Left renal pelvis (tissue), 4 donors: ENCODE measurements at places on chromosomes 5 and 9. TPM values are rescaled to one million over a fixed set of nuclear protein-coding genes. Genes with fewer than 3 reads are reported as not detected.

The CXCL14 gene
- 29.0 TPM for polyA plus RNA-seq

The SLC34A1 gene
- polyA plus RNA-seq, result 83.6 TPM

DNA sequence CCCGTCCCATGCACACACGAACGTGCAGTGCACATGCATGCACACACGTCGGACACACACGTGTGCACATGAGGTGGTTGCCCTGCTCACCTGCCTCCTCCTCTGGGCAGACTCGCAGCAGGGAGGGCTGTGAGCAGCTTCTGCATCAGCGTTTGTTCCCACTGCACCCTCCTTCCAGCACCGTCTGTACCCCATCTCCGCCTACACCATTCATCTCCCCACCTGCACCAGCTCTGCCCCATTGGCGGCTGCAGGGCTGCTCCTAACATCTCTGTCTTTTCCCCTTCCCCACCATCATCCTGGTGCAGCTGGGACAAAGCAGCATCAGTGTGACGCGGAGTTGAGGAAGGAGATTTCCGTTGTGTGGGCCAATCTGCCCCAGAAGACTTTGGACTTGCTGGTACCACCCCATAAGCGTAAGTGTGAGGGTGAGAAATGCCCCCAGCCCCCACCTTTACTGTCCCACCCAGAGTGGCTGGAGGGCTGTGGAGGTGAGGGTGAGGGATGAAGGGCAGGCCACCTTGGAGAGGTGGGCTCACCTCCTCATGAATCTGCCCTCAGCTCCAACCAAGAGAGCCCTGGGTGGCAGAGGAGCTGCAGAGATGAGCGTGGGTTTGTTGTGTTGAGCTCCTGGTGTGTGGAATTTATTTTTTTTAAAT lies 234.6 kb downstream of the CACNA1B start:
- no peak for DNase-seq

DNA sequence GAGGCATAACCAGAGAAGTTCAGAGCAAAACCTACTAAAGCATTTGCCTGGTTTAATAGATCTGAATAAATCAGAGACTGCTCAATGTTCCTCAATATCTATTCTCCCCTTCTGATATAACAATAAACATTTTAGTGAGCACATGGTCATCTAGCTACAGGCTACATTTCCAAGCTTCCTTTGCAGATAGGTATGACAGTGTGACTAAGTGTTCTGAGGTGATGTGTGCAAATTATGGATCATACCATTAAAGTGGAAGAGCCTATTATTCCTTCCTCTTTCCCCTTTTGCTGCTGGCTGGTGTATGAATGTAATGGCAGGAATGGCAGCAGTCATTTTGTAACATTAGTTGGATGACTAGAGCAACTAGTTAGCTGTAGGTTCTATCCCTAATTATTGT lies 285.8 kb upstream of the RASA1 start:
- DNase-seq, result no peak

DNA sequence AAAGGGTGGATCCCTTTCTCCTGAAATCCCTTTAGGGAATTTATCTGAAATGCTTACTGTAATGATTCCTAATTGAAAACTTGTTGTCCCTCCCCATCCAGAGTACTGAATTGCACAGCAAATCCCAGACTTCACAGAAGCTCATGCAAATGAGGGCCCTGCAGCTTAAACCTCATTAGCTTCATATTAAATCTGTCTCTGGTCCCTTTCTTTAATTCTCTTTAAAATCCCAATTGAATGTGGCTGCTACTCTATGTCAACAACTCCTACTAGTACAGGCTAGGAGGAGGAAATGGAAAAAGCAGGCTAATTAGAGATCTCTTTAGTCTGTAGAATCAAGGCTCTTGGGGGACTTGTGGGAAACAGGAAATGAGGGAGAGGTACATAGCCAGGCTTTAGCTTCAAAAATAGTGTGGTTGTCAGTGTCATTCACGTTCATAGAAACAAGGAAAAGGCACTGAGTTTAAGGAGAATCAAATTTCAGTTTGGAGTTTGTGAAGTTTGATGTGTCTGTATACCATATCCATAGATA lies 191.3 kb upstream of the PRDM9 start:
- no peak for DNase-seq

DNA sequence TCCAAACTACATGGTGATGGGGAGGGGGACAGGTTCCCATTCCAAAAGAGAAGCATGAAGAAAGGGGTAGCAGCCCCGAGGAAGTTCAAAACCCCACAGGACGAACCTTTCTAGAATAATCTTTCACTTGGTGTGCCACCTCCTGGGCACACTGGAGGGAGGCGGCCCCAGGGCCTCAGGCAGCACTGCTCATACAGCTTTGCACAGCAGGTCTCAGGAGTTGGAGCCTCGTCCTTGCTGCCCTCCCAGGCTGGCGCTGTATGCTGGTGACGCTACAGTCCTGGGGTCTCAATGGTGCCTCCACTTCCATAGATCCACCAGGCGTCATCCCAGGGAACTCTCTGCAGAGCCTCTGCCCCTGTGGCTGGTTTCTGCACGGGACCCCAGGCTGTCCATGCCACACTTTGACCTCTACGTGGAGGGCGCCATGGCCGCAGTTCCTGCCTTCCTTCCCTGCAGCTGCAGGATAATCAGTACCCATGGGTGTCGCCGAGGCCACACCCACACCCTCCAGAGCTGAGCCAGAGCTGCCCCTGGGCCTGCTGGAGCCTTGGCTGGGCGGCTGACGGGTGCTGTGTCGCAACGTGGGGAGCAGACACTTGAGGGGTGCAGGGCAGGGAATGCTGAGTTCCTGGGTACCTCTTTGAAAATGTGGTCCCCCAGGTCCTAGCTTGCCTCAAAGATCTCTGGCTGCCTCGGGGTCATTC lies 95.3 kb downstream of the COL5A1 start:
- no peak for DNase-seq

DNA sequence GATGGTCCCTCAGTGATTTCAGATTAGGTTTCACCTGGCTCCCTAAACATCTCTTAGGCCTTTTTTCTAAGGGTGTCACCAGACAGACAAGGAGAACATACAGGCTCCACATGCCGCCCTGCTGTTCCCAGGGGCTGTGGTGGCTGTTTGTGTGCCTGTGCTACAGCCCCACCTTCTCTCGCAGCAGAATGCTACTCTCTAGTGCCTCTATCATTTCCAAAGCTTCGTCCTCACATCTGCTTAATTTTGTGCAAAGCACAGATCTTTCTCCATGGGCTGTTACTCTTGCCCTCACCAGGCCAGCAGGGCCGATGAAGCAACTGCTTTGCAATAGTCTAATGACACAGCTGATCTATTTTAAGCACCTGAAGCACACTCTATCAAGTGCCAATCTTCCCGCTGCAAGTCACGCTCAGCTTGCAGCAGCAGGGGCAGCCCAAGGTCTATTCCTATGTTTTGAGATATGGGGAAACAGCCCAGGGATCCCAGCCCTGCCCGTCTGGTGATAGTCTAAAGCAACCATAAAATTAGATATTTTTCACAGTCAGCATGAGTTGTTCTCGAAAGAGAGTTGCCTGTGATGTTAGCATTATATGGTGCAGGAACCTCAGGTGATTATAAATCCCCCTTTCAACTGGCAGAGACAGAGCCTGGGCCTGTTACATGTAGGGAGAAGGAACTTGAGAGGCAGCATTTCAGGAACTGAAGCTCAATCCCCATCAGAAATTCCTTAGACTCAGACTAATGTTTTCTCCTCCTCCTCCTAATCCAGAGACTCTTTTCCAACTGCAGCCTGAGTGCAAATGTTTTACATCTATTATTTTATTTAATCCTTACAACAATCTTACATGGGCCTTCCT lies 12.7 kb downstream of the ABLIM3 start:
- no peak for DNase-seq

- DNase-seq, result no peak
These were observed 353.4 kb downstream of the TLE1 start for GRCh38 chr9:81335879-81336421.

GRCh38 chr9:118364266-118365106 lies 660.3 kb downstream of the TLR4 start:
- no peak for DNase-seq

DNA sequence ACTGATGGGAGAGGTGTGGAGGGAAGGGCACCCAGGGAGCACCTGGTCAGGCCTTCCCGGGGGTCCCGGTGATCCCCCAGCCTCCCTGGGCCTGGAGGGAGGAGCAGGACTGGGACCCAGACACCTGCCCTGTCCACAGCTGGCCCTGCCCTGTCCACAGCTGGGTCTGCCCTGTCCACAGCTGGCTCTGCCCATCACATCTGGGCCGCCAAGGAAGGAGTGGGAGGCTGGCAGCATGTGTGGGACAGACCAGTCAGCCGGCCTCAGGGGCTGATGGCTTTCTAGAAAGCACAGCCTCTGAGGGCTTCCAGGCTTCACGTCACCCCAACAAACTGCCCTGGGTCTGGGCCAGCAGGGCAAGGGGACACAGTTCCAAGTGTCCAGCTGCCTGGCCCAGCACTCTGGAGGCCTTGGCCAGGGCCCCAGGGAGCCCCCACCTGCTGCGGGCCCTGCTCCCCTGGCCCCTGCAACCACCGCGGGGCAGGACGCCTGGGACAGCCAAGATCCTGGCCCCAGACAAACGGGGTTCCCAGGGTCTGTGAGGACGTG lies 12.2 kb downstream of the DNLZ start:
- no peak for DNase-seq

GRCh38 chr5:141223112-141223783 lies at the start of gene PCDHB14:
Gene PCDHB14, plus strand, starts transcription at chr5:141223343. Its CDS starts 163 bp downstream, at chr5:141223506.
- no peak for DNase-seq

DNA sequence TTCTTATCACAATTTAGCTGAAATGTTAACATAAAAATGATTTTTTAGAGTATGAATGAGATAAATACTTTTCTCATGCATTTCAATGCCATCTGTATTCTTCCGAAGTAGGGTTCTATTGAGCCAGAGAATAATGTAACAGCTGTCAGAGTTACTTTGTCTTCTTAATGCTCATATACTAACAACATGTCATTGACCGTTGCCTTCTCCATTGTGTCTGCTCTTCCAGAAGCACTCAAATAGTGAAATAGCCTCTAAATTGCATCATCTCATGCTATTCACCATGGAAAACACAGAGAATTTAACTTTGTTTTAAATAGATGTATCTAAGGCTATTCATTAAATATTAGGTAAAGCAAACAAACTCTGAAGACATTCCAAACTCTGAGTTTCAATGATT lies 1875.9 kb upstream of the CDH9 start:
- DNase-seq, result no peak

DNA sequence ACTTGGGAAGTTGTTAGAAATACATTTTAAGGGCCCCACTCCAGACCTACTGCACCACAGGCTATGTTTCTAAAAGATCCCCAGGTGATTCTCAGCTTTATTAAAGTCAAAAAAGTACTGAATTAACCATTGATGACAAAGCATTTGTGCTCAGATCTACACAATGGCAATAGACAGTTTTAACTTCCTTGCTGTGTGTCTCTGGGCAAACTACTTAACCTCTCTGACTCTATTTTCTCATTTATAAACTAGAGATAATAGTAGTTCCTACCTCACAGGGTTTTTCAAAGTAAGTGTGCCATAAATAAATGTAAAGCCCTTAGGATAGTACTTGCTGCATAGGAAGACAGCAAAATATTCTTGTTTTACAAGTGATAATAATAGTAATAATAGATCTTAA lies 66.3 kb downstream of the LIX1 start:
- DNase-seq, result no peak

GRCh38 chr5:1840071-1840547 lies 38.9 kb downstream of the NDUFS6 start:
- DNase-seq, result no peak

GRCh38 chr5:146516151-146516475 lies at the start of gene GPR151:
Gene GPR151, minus strand, starts transcription at chr5:146516190. Its CDS starts 77 bp downstream, at chr5:146516113.
- DNase-seq, result no peak
